Memory B cell (primary cell): ENCODE measurements at places on chromosomes 5 and 9.

DNA sequence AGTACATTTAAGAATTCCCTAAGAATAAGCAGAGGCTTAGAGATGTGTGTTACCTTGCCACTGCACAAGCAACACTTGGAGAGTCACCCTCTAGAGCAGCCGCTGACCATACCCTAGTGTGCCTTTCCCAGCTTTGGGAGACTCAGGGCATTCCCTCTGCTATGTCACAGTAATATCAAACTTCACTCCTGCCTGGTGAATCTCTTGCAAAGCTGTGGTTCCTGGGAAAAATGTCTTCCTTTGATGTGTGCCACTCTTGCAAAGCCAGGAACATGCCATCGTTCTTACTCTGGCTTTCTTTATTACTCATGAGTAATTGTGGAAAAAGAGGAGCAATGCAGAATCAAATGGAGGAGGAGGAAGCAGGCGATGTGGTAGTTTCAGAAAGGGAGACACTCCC is 173.2 kb downstream of the CCDC192 start:
- no peak for DNase-seq

DNA sequence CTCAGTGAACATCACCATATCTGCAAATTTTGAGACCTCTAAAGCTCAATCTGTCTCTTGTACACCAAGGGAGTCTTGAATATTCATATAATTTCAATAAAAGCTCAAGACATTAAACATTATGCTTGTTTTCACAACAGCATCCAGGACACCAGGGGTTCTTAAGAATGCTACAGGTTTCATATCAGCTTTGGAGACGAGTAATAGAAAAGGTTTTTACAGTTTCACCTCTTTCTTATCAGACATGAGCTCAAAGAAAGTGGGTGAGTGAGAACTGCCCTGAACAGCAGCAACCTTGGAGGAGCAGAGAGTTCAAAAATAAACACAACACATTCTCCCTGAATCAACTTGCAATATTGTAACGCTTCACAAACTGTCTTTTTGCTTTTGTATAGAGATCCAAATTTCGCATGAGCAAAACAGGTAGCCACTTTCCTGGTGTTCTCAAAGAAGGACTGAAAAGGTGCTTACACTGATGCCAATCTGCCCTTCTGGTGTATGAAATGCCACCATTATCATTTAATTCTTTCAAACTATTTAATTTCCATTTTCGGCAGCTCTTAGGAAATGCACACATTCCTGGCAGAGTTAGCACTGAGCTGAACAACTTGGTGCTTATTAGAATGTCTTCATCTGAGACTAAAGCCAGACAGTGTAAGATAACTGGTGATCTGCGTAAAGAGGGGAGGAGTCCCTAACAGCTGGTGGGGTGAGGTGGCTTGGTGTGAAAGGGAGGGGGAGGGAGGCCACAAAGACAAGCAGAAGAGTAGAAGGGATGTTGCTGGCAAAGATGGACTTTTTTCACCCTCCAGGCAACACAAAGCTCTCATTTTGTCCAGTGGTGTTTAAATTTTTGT is 535.3 kb downstream of the PDE4D start:
- DNase-seq, result no peak

DNA sequence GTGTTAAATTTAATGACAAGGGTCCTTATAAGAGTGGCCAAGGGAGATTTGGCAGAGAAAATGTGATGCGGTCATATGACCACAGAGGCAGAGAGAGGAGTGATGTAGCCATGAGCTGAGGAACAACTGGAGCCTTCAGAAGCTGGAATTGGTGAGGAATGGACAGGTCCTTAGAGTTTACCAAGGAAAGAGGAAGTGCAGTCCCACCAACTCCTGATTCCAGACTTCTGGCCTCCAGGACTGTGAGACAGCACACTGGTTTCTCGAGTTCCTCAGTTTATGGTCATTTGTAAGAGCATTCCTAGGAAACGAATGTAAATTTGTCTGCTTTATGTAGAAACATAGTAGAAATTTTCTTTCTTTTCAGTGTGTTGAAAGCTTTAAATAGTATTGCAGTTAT is 410.1 kb downstream of the CDH18 start:
- DNase-seq, result no peak

- no peak for DNase-seq
These were observed 79.7 kb upstream of the SSBP2 start for GRCh38 chr5:81830596-81830995.
